ENCODE measurements at places on chromosomes 7 and 10. TPM values are rescaled to one million over a fixed set of nuclear protein-coding genes. Genes with fewer than 3 reads are reported as not detected.

- DNase-seq, result no peak
Observed at GRCh38 chr10:50582046-50582445, 41.7 kb downstream of the SGMS1 start.

DNA sequence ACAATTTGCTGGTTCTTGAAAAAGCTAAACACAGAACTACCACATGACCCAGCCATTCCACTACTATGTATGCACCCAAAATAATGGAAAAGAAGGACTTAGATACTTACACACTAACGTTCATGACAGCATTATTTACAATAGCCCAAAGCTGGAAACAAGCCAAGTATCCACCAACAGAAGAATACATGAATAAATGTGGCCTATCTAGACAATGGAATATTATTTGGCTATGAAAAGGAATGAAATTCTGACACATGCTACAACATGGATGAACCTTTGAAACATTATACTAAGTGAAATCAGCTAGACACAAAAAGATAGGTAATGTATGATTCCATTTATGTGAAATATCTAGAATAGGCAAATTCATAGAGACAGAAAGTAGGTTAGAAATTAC is 67.4 kb upstream of the EXOC4 start:
- no peak for DNase-seq

GRCh38 chr7:18936265-18936664 is 181.2 kb downstream of the TWIST1 start:
- DNase-seq, result no peak

DNA sequence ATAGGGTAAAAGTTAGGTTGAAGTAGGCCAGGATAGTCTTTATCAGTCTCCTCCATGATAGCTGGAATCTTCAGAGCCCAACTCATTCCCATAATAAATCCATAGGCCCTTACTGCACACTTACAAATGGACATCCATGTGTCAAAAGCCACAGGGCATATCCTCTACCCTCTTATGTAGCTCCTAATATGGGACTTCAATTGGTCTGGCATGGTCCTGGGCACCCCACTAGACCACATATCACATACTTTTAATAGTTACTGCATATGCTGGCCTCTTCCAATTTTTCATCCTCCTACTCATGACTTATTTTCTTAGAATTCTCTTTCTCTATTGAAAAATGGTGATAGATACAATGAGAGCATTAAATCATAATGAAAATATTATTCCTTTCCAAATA is 169.3 kb downstream of the MAGI2 start:
- no peak for DNase-seq

- peak; percentile 45 for DNase-seq
Observed at GRCh38 chr10:124010563-124011131, 82.8 kb downstream of the CHST15 start.

GRCh38 chr7:64959072-64959747 is 31.6 kb downstream of the ZNF117 start:
- no peak for DNase-seq

DNA sequence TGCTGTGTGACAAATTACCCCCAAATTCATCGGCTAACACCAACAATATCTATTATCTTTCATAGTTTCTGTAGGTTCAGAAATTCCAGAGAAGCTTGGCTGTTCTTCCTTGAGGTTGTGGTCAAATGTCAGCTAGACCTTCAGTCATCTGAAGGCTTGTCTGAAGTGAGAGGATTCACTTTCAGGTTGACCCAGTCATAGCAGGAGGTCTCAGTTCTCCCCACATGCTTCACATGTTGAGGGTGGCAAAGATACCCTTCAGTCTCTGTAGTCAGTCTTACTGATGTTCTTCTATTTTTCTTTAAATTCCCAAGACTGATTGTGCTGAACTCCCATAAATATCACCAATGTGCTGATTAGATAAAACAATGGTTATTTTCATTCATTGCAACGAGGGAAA is 1692.0 kb downstream of the REEP3 start:
- no peak for DNase-seq

- DNase-seq, result no peak
Observed at GRCh38 chr7:77453531-77453930, 37.4 kb upstream of the GSAP start.

DNA sequence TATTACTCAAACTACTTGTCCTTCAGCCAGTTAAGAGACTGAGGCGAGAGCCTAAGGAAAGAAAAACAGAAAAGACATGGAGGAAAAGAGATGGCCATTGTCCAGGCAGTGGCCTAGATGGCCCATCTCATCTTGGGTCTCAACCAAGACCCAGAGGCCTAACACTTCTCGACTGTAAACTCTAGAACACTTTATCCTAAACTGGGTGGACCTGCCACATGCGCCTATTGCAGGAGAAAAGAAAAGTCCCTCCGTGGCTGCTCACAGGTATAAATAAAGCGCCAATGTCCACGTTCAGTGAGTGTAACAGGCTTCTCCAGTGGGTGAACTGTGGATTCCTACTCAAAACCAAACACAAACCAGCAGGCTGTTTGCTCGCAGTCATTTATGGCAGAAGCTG is 92.7 kb upstream of the DDC start:
- DNase-seq, result no peak

DNA sequence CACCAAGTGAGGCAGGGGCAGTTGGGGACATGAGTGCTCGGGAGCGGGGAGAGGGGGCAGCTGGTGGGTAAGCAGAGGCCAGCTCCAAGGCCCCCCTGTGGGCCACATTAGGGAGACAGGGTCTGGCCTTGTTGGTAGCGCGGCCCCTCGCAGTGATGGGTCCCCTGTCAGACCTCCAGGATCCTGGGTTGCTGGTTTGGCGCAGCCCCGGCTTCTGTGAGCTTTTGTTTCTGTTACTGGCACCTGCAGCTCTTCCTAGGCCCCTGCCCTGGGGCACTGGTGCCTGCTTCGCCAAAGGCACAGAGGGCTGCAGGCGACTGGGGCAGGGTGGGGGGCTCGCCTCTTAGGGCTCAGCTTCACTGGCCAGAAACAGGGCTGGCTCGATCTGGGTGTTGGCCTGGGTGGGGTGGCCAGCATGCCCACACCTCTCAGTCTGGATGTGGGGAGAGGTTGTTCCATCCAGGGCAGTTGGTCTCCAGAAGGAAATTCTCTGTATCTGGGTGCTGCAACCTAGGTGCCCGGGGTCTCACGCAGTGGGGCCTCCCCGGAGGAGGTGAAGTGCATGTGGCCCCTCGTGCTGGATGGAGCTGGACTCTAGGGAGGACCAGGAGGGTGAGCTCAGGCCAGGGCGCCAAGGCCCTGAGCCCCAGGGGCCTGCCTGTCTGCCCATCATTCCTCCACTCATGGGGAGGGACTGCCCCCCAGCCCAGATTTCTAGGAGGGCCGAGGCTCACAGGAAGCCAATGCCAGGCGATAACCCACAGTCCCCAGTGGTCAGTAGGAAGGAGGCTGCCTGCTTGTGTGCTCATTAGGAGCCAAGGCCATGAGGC is 138.6 kb downstream of the LHPP start:
- no peak for DNase-seq

DNA sequence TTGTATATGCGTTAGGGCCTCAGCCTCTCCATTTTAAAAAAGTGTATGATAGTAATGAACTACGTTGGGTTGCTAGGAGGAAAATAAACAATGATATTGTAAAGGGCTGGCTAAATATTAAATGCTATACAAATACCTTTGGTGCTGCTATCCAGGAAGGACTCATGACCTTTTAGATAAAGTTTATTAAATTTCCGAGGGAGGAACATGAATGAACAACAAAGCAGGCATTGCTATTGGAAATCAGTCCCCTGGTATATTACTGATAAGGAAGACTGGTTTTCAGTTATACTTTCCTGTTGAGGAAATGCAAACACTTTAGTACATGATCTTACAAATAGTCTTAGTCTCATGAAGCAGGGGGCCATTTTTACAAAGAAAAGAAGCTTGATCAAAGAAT is 17.2 kb upstream of the AGR2 start:
- no peak for DNase-seq

DNA sequence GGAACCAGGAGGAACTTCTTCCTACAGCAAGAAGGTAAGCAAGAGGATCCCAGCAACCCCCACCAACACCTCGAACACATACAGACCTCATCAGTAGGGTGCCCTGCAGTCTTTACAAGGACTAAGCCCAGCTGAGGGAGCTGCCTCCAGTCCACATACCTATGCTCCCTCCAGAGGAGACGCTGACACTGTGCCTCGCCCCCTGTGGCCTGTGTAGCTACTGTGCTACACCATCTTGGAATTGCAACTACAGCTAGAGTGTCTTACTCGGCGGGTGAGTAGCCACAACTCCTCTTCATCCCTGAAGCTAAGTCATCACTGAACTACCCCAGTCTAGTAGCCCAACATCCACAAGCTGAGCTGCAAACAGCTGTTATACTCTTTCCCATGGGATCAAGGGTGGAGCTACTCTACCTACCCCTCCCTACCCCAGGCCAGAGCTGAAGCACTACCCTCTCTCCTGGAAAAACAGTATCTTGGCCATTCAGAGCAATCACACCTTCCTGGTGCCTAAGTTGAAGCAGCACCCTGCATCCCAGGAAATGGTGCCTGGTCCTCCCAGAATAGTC is 42.2 kb upstream of the CAMK2B start:
- DNase-seq, result no peak

Gene TMEM178B
- 24.3 TPM for polyA plus RNA-seq

Gene GARIN1A
- polyA plus RNA-seq, result not detected

Gene TMEM236
- polyA plus RNA-seq, result 0.05 TPM
